Brain microvascular endothelial cell (primary cell): ENCODE measurements at places on chromosomes 11 and 22.

DNA sequence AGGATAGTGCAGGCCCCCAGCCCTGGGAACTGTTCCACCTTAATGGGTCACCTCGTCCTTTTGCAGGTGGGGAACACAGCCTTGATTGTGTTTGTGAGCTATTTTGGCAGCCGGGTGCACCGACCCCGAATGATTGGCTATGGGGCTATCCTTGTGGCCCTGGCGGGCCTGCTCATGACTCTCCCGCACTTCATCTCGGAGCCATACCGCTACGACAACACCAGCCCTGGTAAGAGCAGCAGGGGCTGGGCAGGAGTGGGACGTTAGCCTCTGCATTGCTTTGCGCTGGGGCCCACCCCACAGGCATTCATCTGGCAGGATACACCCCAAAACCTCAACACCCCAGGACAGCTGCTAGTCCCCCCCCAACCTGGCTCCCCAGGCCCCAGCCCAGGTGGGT, 14.8 kb downstream of the SLCO2B1 start:
- no peak for DNase-seq

- no peak for DNase-seq
These were observed 39.4 kb upstream of the NUP50 start for GRCh38 chr22:45124176-45124847.

GRCh38 chr11:72514331-72514730, 80.0 kb upstream of the CLPB start:
- no peak for DNase-seq

- DNase-seq: no peak
These were observed 51.8 kb downstream of the GALNT18 start for GRCh38 chr11:11569936-11570491.

GRCh38 chr22:27912101-27912500, 7.0 kb downstream of the PITPNB start:
- no peak for DNase-seq

DNA sequence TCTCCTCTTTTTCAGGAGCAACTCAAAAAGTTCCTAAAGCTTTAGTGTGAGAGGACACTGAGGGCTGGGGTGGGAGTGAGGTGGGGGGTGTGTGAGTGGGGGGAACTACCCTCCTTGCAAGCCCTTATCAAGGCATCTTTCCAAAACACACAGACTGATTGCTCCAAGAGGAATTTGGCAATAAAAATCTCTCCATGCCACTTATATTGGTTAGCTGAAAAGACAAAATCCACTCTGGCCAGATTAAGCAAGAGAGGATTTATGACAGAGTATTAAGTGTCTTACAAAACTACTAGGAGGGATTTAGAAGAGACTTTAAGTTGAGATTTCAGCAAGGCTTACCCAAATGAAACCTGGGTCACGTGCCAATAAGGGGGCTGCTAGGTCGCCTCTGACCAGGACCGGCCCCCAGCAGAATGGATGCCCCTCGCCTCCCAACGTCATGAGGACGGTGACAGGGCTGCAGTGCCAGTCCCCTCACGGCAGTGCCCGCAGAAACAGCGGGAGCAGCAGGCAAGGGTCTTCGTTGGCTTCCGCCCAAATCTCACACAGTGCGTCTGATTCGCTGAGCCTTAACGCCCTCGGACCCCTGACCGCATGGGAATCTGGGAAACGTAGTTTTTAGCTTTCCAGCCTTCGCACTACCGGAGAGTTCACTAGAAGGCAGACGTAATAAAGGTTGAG, 22.1 kb upstream of the CTR9 start:
- no peak for DNase-seq

DNA sequence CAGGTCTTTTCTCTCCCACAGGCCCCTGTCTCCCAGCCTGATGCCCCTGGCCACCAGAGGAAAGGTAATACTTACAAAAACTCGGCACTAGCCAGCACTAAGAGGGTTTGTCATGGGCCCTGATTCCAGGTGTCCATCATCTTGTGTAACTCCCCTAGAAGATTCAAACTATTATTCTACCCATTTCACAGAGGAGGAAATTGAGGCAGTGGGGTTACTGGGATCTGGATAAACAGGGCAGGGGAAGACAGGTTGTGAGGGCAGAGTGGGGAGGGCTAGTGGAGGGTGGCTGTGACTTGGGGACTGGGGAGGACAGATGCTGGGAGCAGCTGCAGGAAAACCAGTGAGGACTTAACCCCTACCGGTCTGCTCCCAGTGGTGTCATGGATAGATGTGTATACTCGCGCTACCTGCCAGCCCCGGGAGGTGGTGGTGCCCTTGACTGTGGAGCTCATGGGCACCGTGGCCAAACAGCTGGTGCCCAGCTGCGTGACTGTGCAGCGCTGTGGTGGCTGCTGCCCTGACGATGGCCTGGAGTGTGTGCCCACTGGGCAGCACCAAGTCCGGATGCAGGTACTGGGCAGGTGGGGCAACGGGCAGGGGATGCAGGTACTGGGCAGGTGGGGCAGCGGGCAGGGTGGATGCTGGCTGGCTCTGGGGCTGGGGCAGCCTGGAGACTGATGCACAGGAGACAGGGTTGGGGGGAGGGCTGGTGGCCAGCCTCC, 1.2 kb downstream of the VEGFB start:
- no peak for DNase-seq

GRCh38 chr11:131025421-131026125, 109.3 kb upstream of the SNX19 start:
- DNase-seq: no peak

DNA sequence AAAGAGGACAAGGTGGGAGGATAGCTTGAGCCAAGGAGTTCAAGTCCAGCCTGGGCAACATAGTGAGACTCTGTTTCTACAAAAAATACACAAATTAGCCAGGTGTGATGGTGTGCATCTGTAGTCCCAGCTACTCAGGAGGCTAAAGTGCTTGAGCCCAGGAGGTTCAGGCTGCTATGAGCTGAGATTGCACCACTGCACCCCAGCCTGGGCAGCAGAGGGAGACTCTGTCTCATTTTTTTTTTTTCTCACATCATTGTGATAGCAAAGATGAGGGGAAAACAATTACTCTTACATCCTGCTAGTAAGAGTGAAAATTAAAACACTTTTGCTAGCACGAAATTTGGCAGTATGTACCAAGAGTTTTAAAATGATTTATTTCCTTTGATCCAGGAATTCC, 463.7 kb downstream of the TMEM135 start:
- no peak for DNase-seq

DNA sequence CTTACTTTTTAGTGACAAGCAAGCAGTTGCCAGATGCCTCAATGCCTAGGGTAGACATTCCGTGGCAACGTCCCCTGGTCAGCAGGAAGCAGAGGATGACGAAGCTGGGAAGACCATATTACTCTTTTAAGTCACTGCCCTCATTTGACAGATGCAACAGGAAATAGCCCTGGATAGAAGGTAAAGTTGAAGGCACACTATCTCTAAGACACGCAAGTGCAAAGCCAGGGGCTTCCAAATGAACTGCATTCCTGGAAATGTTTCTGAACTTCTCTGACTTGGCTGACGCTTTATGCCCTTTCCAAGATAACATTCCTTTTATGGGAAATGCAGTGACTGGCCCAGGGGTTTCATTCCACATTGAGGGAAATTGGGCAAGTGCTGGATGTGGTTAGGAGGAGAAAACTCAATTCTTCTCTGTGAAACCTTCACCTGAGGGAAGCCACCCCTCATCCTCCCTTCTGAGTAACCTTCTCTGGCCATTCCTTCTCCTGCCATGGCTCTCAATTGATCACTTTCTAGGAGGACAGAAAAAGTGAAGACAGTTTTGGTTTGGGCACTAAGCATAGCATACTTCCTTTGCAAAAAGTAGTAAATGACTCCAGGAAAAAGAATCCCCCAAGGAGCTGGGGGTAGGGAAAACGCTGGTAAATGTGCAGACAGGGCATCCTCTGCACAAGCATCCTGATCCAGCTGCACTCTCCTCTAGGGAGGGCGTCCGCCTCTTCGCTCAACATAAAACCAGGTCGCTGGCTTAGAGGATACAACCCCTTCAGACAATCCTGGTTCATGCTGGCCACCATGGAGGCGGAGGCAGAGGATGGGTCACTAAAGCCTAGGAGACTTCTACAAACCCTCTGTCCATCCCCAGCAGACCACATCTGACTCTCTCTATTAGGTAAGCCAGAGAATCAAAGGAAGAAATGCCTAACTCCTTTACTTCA, 14.5 kb downstream of the PCSK7 start:
- DNase-seq: peak; percentile 65

DNA sequence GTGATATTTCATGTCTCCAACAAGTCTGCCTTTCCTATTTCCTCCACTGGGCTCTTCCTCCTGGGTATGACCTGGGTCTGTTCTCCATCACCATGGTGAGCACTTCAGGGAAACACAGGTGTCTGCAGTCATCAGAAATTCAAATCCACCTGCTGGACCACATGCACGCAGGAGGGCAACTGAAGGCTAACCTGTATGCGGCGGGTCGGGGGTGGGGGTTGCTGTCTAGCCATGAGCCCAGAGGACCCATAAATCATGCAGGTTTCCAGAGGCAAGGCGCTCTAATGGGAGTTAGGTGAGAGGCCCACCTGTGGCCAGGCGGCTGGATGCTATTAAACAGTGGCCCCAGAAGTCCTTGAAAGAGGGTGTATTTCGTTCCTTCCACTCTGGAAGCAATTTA, 11.1 kb upstream of the PAMR1 start:
- DNase-seq: no peak

- DNase-seq: no peak
These were observed at the start of gene SPDYC for GRCh38 chr11:65170058-65170534. Gene SPDYC (plus strand): TSS chr11:65170233. CDS start chr11:65171358, 1,125 bp downstream.
